ENCODE measurements at places on chromosomes 7 and 10. TPM values are rescaled to one million over a fixed set of nuclear protein-coding genes. Genes with fewer than 3 reads are reported as not detected.

Gene CALML3
- not detected for total RNA-seq

Gene DBF4
- total RNA-seq = 71.4 TPM

Gene TFEC
- not detected for total RNA-seq

Gene NPFFR1
- not detected for total RNA-seq

Gene OR2A7
- 2.6 TPM for total RNA-seq

Gene CRYGN
- total RNA-seq = not detected

Gene GJD4
- total RNA-seq = not detected

DNA sequence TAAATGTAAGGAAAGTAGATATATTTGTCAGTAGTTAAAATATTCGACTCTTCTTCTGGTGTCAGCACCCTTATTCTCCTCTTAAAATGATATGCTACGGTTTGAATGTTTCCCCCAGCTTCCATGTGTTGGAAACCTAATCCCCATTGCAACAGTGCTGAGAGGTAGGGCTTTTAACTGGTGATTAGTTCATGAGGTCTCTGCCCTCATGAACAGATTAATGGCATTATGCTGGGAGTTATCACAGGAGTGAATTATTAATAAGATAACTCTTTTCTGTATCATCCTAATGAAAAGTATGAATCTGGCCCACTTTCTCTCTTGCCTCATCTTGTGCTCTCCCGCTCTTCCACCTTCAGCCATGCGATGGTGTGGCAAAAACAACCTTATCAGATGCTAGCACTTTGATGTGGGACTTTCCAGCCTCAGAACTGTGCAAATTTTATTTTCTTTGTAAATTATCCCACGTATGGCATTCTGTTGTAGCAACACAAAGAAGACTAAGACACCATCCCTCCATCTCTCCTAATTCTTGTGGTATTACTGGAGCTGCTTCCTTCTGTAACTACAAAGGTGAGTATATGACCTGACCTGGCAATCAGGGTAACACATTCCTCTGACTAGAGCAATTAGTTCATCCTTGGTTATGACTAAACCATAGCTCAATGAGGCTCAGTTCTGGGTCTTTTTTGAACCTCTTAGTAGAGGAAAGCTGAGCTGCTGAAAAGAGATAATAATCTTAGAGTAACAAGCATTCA is 171.1 kb upstream of the TMEM196 start:
- DNase-seq = no peak

DNA sequence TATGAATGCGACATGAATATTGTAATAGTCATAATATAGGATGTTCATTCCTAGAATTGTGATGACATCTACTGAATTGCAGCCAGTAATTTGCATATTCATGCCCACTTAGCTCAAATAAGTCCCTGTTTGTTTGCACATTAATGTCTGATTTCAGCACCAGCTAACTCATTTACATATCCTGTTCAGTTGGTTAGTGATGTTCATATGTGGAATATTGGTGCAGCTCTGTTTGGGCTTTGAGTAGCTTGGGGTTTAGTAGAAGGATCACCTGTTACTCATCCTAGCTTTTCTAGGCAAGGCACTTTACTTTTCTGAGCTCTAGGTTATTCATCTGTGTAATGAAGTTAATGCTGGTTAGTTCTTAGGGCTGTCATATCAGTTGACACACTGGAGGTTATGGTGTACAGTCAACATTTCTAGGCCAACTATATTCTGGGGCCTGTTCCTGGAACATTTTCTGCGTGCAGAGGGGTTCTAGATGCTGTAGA is 238.4 kb downstream of the EXOC4 start:
- no peak for DNase-seq

GRCh38 chr7:94410413-94411187 is 15.9 kb downstream of the COL1A2 start:
- no peak for DNase-seq

DNA sequence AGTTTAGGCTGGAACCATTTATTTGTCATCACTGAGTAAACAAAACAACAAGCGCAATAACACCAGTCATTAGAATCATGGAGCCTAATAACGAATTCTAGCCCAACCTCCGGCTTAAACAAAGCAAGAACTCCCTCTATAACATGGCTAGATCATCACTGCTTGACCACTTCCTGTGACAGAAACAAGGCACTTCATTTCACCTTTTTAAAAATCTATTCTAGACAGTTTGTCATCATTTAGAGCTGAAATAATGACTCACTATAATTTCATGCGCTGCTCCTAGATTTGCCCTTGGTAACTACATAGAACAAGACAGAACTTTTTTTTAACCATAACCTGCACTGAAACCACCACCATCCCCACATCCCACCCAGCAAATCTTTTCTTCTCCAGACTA is 81.3 kb downstream of the OSBPL3 start:
- no peak for DNase-seq

GRCh38 chr10:26801831-26802230 is 58.9 kb downstream of the ABI1 start:
- no peak for DNase-seq

DNA sequence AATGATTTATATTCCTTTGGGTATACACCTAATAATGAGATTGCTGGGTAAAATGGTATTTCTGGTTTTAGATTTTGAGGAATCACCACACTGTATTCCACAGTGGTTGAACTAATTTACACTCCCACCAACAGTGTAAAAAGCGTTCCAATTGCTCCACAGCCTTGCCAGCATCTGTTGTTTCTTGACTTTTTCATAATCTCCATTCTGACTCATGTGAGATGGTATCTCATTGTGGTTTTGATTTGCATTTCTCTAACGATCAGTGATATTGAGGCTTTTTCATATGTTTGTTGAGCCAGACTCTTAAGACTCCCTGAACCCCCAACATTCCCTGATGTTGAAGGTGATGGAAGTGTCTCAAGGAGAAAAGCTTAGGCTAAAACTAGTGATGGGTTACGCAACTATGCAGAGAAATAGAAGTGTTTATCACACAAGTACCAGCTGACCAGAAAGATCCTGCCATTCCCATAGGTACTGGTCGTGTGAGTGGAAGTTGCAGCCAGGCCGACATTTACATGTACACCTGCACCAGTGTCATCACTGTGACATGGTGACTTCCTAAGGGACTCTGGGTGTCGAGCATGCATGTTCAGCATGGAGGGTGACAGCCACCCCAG is 711.2 kb upstream of the NRP1 start:
- DNase-seq = no peak

DNA sequence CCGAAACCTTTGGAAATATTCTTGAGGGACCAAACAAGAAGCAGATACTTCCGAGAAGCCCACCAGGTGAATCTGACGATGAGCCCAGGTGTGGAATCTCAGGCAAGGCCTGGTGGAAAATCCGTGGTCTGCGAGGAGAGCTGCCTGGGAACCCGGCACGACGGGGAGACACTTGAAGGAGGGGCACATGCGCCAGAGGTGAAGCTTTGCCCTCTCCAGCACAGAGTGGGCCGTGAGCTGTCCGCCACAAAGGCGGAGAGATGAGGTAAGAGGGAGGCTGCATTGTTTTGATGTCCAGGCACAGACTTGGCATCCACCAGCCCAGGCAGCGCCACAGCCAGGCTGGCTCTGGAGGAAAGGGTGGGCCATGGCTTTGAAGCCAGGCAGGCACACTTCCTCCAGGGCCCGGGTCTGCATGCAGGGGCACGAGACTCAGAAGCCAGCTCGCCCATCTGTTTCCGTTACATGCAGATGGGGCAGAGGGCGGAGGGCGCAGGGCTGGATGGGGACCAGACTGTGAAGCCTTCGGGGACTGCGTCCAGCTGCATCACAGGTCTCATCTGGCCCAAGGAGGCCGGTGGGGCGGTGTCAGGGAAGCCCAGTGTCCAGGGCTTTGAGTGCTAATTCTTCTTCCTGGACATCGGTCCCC is 45.4 kb downstream of the CALML3 start:
- no peak for DNase-seq

DNA sequence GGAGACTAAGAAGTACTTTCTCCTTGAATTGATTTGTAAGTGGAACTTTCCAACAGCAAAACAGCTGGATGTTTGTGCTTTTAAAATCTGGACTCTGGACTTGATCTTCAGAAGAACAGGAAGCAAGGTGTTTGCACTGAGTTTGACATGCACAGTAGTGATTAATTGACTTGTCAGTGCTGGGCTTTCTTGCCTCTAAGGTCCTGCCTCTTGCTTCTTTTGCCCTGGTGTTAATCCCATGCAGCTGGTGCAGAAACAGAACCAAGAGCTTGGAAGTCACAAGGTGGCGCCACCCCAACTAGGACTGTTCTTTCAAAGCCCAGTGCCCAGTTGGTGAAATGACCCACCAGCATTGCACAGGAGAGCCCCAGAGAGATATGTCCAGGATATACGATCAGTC is 66.8 kb upstream of the SEPHS1 start:
- no peak for DNase-seq

DNA sequence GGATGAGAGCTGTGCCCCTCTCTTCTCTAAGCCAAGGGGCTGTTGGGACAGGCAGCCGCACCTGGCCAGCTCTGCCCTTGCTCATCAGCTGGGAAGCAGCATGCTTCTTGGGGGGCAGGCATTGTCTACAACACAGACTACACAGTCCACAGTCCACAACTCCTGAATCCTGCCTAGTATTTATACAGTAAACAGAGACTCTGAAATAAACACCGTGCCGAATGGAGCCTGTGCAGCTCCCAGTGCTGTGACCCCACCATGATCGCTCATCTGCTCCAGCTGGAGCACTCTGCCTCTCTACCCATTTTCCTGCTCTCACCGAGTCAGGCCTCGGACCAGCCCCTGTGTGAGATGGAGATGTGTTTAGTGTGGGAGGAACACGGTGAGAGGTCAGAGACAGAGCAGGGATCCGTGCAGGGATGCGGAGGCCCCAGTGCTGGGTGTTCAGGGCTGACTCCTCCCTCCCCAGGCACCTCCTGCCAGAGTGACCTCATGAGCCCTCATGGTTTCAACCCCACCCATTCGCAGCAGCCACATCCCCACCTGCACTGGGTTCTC is 608.0 kb downstream of the DNAJB6 start:
- peak; percentile 28 for DNase-seq

GRCh38 chr7:85480666-85481065 is 293.8 kb upstream of the SEMA3D start:
- no peak for DNase-seq

- DNase-seq = no peak
These were observed 87.6 kb downstream of the VSTM2A start for GRCh38 chr7:54629771-54630170.

DNA sequence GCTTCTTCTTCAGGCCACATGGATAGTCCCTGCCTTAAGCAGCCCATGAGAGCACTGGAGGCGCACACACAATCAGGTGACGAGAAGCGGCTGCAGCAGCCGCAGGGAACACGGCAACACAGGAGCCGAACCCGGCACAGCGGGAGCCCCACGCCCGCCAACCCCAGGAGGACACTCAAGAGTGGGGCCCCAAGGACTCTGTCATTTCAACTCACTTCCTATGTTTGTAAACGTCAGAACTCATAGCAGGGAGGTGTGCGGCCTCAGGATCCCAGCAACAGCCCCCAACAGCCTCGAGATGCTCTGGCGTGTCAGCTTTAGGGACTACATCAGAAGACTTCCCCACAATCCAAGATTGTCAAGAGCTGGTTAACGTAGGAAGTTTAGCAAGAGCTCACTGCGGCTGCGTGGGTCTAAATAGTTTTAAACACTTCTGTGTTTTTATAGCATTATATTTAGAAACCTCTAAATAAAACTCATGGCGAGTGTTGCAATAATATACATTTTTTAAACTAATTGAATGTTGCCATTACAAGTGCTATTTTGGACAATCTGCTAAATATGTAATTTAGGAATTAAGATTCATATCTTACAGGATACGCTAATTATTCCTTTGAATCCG is 123.4 kb downstream of the MAD1L1 start:
- no peak for DNase-seq

DNA sequence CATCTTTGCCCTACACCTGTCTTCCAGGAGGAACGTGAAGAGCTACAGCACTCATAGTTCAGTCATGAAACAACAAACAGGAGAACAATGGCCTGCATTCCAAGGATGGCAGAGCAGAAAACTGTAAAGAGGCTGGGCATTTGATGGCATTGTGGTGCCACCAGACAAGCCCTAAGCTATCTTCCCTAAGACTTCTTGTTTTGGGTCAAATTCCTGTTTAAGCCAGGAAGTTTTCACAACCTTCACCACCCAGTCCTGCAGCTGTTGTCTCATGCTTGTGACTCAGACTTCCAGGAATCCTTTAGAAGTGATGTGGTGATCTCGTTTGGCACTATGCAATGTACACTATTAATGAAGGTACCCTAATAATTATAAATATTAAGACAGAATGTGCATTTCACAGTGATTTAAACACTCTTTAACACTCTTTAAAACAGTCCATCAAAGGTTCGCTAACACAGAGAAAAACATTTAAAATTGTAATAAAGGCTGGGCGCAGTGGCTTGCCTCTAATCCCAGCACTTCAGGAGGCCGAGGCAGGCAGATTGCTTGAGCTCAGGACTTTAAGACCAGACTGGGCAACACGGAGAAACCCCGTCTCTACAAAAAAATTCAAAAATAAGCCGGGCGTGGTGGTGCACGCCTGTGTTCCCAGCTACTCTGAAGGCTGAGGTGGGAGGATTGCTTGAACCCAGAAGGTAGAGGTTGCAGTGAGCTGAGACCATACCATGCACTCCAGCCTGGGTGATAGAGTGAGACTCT is 2.7 kb upstream of the HERPUD2 start:
- no peak for DNase-seq

DNA sequence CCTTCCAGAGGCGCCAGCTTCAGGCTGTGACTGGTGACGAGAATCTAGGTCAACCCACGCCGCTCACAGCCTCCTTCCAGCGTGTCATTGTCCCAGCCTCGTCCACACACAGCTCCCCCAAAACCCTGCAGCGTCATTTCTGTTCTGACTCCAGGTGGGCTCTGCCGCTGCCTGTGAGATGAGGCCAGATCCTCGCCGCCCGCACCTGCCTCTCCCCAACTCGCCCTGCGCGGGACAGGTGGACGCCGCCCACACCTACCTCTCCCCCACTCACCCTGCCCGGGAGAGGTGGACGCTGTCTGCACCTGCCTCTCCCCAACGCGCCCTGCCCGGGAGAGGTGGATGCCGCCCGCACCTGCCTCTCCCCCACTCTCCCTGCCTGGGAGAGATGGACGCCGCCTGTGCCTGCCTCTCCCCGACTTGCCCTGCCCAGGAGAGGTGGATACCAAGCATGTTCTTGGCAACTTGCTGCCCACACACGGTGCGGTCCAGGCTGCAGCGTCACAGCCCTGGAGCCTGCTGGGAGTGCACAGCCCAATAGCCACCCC is 32.0 kb upstream of the CFAP46 start:
- no peak for DNase-seq

DNA sequence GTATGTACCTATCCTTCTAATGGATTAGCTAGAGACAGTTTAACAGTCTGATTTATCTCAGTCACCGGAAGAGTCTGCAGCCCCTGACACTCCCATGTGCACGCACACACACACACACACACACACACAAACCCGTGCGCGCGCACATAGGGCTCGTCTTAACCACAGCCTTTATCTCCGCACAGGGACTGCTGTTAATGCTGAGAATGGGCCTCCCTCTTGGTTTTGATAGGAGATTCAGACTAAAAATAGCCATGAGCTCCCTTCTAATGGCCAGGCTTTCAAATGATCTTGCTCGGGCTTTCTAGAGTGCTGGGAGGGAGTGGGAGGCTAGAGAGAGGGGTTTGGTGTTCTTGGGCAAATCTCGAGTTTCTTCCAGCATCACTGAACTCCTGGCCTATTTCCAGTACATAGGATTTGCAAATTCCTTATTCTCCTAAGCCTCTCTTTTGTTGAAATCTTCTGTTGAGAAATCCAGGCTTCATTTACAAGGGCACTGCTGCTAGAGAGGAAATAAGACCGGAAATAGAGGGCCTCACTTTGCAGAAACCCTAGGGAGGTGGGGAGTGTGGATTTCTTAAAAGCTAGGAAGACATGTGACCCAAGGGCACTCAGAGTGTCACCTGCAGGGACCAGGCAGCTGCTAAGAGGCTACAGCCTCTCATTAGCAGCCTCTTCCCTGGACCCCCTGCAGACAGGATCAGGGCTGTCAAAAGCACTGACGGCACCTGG is 2.4 kb downstream of the TMEM72 start:
- no peak for DNase-seq
